Hematopoietic multipotent progenitor cell treated with erythropoietin and hydrocortisone succinate and interleukin-3 and kit ligand, for 6 days (in vitro differentiated cells): ENCODE measurements at places on chromosomes 16 and 17.
A peak's percentile ranks its signal among the peaks of the same experiment; 100 is the strongest.

DNA sequence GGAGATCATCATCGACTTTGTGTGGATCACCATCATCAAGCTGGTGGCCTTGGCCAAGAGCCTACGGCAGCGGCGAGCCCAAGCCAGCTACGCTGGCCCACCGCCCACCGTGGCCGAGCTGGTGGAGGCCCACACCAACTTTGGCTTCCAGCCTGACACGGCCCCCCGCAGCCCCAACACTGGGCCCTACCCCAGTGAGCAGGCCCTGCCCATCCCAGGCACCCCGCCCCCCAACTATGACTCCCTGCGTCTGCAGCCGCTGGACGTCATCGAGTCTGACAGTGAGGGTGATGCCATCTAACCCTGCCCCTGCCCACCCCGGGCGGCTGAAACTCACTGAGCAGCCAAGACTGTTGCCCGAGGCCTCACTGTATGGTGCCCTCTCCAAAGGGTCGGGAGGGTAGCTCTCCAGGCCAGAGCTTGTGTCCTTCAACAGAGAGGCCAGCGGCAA lies 72.5 kb downstream of the COG7 start:
- no peak for DNase-seq

DNA sequence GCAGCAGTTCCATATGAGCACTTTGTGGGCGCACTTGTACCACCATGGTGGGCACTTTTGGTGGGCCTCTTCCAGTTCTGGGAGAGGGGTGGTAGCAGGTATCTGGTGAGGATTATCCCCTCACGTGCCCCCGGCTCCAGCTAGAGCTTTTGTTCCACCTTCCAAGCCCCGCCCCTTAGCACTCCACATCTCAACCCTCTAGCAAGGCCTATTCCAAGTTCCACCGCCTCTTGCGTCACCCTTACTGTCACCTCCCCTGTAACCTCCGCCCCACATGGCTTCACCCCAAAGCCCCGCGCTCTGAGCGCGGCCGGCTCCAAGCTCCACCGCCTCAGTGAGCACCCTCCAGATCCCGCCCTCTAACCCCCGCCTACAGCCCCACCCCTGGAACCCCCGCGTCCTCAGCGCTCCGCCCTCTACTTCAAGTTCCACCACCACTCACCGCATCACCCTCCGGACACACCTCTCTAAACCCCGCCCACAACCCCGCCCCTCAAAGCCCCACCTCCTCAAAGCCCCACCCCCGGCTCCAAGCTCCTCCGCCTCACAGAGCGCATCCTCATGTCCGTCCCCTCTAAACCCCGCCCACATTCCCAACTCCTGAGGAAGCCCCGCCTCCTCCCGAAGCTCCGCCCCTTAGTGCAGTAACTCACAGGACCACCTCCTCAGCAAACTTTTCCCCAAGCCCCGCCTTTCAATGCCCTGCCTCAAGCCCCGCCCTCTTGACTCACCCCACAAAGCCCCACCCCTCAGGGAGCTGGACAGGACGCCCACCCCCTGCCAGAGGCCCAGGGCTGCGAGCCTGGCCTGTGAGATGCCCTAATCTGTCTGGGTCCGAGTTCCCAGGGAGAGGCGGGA lies 11.1 kb downstream of the SCN4A start:
- peak; percentile 91 for DNase-seq

GRCh38 chr17:65181237-65182061 lies 44.3 kb downstream of the RGS9 start:
- DNase-seq: peak; percentile 31

DNA sequence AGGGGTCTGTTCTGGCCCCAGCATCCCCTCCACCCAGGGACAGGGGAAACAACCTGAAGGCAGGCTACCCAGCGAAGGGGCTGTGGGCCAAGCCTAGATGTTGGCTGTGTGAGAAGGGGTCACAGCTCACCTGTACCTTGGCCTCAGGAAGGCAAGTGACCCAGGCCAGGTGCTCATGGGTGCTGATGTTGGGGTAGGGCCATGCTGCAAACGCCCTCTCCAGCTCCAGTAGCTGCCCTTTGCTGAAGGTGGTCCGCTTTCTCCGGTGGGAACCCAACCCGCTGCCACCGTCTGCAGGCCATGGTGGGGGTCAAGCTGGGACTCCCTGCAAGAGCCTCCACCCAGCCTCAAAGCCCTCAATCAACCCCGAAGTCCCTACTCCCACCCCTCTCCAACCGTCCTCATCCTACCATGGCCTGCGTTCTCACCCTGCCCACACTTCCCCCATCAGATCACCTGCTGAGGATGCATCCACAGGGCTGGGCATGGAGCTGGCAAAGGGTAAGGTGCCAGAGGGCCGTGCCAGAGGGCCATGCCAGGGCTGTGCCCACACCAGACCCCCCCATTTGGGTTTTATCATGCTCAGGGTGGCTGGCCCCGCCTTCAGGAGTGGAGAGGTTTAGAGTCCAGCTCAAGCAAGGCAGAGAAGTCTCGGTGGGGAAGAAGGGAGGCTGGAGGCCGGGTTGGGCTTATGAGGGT lies at the start of gene SEBOX:
SEBOX (minus strand) TSS at position 535 of the 699 bp plus-strand sequence; CDS start at position 487, 48 bp downstream.
- DNase-seq: no peak

- peak; percentile 88 for DNase-seq
These were observed 82.0 kb upstream of the ALOX12 start for GRCh38 chr17:6913608-6914443.

DNA sequence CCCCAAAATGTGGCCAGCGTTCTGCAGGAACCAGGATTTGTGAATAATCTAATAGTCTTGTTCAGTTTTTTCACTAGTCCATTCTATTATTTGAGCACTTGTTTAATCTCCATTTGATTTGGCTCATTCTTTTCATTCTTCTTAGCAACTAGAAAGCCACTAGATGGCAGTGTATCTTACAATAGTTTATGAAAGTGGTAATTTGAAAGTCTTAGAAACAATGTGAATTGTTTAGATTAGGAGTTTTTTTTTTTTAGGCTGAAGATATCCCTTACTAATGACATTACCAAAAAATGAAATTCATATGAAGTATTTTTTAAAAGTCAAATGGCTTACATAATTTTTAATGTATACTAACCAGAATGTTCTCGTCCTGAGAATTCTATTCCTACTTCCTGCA lies 6.7 kb downstream of the ERI2 start:
- peak; percentile 94 for DNase-seq

GRCh38 chr17:28842282-28843012 lies at the start of gene FAM222B:
Gene FAM222B, minus strand, starts transcription at chr17:28842790. Its CDS starts 76,123 bp downstream, at chr17:28766667.
- DNase-seq: peak; percentile 94

DNA sequence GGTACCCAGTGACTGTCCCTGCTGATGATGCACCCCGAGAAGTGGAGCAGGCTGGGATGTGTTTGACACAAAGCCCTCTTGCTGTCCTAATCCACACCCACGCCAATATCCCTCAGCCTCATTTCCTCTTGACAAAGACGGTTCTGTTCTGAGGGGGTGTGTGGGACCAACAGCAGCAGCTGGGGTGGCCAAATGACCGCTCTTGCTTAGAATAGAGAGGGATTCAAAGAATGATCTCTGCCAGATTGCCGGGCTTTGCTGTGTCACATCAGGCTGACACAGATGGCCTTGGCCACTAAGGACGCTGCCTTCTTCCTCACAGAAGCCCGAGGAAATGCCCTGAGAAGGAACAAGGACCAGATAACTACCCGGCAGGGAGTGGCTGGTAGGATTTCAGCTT lies 250.7 kb downstream of the NTN1 start:
- DNase-seq: no peak

- peak; percentile 59 for DNase-seq
These were observed 18.6 kb upstream of the PSMD7 start for GRCh38 chr16:74277974-74278373.

GRCh38 chr16:10100829-10101228 lies 81.4 kb downstream of the GRIN2A start:
- DNase-seq: no peak

DNA sequence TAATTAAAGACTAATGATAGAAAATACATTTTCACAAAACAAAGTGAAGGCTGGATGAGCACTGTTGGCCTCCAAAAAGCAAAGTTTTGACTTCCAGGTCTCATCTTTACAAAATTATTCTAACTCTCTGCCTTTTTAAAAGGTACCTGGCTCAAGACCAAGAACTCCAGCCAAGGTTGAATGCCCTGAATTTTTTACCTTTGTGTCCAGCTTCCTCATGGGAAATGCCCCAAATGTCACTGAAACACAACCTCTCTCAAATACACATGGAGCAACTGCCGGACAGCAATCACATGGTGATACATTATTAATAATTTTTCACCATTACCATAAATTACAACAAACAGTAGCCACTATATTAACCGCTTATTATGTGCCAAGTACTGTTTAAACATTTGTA lies 32.2 kb downstream of the ADAMTS18 start:
- DNase-seq: no peak

- DNase-seq: no peak
These were observed 817.9 kb upstream of the SOX9 start for GRCh38 chr17:71302721-71303549.

- no peak for DNase-seq
These were observed 9.8 kb upstream of the LASP1NB start for GRCh38 chr17:38915639-38915995.
